NCI-H1436 treated with DMSO at 0.1 percent for 48 hours (cell line): ENCODE measurements at places on chromosomes 6 and 20.

DNA sequence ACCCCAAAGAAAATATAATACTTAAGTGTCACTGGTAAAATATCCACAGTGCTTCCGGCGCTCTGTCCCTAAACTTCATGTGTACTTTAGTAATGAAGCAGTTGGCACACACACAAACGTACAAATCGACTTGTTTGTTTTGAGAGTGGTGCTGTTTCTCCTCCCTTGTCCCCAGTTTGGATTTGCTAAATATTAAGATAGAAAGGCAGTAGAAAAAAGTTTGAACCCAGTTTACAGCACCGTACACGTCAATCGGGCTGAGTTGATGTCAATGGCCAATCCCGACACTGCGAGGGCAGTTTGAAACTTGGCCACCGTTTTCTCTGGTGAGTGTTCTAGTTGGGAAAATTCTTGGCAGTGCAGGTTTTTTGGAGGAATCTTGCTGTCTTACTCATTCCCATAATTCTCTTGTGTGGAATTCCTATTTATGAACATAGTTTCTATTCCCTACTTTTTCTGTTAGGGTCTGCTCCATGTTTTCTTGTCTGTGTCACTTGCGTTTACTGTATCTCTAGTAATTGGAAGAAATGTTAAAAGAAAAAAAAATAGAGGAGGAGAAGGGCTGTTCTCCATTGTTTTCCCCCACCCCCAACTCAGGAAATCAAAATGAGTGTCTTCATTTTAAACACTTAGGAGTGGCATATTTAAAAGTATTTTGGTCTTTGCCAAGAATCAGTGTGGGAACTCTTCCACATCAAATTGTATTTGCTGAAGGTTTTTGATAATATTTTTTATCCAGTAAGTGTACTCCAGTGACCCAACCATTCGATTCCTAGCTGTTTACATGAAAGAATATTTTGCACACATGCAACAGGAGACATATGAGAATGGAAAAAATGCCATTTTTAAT lies 72.3 kb downstream of the OR2B2 start:
- no peak for DNase-seq

DNA sequence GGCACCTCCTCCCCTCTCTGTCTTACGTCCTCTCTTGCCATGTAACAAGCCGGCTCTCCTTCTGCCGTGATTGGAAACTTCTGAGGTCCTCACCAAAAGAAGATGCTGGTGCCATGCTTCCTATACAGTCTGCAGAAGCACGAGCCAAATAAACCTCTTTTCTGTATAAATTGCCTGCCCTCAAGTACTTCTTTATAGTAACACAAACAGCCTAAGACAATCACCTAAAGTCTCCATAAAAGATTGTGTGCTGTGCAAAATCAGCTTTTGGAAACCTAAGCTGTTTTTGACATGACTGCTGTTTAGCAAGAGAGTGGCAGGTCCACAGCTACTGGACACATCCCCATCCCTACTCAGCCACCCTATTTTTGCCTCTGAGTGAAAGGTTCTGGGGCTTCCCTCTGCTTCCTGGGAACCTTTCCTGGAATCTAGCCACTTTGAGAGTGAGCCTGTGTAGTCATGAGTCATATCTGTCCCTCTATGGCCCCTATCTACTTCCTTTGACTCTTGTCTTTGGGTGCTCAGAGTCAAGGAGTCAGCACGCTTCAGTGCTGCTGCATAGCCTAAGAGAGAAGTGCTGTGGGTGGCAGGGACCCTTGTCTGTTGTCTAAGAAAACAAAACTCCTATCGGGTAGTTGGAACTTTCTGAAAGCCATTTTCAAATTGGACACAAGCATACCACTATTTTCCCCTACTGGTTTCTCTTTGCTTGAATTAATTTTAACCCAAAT lies 110.0 kb downstream of the PPP1R14C start:
- no peak for DNase-seq

- no peak for DNase-seq
These were observed 176.7 kb downstream of the HACE1 start for GRCh38 chr6:104682722-104683643.

DNA sequence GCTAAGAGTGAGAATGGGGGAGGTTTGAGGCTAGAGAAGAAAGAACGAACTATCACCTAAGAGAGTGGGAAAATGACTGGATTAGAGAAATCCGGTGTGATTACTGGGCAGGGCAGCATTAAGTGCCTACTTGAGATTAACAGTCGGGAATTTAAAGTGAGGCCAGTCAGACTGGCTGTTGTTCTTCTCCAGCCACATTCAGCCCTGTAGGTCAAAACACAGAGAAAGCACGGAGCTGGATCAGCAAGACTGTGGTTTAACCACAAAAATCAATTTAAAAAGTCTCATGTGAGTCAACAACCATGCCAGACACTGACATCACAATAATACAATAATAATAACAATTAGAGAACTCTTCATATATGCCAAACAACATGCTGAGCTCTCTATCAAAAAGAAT lies 301.9 kb upstream of the SGK1 start:
- DNase-seq, result no peak

- DNase-seq, result no peak
These were observed 244.9 kb downstream of the HIVEP2 start for GRCh38 chr6:142700032-142700431.

GRCh38 chr20:16806886-16807285 lies 58.7 kb downstream of the OTOR start:
- DNase-seq, result no peak

GRCh38 chr20:44735816-44736169 lies 9.9 kb upstream of the KCNK15 start:
- no peak for DNase-seq

- DNase-seq, result no peak
These were observed at the start of gene CST7 for GRCh38 chr20:24948939-24949679. Gene CST7 (plus strand): TSS chr20:24949269. CDS start chr20:24949506, 237 bp downstream.

DNA sequence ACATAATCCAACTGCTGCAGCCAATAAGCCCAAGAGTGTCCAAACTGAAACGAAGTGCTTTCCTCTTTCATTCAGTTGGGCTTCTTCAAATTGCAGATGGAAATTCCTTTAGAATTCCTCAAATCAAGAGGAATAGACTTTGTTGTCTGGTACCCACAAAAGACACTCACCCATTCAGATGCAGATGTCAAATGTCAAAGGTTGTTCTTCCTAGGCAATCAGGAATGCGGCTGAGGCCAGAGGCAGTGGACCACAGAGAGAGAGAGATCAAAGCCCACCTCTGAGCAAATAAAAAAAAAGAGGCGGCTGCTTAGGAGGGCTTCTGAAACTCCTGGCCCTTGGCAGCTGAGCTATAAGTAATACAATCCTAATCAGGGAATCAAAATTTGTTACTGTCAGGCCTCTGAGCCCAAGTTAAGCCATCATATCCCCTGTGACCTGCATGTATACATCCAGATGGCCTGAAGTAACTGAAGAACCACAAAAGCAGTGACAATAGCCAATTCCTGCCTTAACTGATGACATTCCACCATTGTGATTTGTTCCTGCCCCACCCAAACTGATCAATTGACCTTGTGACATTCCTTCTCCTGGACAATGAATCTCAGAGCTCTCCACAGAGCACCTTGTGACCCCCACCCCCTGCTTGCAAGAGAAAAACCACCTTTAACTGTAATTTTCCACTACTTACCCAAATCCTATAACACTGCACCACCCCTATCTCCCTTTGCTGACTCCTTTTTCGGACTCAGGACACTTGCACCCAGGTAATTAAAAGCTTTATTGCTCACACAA lies 303.0 kb upstream of the GJE1 start:
- DNase-seq, result no peak

DNA sequence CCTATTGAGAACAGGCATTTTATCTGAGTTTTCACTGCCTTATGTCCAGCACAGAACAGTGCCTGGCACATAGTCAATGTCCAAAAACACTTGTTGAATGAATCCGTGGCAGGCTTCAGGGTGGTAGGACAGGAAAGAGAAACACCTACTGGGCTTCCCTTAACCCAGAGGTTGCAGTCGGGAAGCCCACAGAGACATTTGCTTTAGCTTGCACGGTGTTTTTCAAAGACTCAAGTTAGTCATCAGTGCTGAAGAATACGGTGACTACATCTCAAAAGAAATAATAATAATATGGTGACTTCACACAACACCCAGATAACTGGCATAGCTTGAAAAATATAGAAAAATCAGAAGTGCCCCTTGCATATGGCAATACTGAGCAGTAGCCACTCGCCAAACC lies 160.4 kb downstream of the CD83 start:
- no peak for DNase-seq

DNA sequence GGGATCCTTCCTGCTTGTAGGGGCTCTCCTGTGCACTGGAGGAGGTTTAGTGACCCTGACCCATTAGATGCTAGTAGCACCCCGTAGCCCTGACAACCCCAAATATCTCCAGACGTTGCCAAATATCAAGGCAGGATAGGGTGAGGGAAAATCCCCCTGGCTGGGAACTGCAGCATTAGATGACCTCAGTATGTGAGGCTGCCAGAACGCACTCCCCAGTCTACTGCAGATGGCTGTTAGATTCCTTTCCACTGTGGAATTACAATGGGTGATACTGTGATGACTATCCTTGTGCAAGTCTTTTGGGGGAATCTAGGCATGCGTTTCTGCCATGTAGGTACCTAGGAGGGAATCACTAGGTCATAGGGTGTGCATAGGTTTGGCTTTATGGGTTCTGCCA lies 226.3 kb upstream of the KCNG1 start:
- no peak for DNase-seq

DNA sequence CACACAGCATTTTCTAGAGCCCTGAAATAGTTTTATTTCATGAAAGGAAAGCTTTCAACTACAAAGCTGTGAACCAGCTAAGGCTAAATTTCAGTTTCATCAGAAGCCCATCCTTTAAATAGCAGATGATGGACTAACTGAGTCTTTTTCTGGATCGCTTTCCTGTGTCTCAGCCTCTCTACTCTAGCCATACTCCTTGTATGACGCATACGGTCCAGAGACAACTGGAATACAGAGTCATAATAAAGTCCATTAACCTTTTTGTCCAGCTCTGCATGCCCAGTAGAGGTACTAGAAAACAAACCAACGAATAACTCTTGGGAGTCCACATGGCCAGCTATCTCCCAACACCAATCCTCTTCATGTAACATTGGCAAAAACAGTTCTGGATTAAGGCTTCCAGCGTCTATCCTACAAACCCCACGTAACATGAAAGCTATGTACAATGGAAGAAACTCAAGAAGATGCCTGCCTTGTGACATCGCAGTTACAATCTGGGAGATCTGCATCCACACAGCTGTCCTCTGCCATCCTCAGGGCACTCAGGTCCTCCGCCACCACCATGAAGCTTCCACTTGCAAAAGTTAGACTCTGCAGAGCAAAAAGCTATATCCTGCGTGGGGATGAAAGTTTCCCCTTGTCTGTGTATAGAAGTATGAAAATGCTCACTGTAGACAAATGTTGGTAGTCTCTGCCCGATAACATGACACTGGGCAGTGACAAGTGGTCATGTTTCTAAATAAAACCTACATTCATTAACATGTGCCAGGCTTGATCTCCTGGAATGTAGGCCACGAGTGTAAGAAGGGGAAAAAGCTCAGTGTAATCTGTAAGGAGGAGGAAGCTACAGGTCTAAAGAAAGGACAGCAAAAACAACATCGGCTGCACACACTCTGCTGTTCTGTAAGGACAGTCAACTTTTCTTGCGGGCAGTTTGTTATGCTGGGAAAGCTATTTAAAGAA lies 360.4 kb downstream of the ESR1 start:
- DNase-seq, result no peak

GRCh38 chr6:48377115-48377514 lies 266.1 kb upstream of the PTCHD4 start:
- DNase-seq, result no peak

DNA sequence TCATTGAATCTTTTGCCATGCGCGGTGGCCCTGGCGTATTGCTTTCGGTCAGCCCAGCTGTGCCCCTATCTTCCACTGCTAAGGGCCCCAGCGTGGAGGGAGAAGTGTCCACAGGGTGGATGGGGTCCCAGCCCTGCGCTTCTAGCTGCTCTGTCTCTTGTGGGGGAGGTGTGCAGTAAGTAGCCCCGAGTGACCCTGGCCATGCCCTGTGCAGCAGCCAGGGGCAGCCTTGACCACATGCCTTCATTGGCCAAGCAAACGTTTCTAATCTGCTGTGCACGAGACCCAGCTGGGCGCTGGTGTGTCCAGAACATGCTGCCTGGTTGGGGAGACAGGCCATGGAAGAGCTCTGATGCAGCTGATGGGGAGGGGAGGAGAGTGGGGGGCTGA lies 13.6 kb downstream of the TMEM181 start:
- no peak for DNase-seq

DNA sequence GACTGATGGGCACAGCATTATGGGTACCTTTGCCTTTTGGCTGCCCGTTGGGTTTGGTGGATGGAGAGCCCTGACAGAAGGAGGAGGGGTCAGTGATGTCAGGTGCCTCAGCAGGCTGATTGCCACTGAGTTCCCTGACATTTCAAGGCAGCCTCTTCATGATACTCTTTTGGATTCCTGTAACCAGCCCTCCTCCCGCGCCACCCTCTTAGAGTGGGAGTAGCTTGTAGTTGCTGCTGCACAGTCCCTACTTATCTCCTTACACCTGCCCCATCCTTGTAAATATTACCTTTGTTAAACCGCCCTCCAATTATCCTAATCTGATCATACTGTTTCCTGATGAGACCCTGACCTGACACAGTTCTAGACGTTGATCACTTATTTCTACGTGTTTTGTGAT lies 140.0 kb downstream of the CFAP61 start:
- no peak for DNase-seq

DNA sequence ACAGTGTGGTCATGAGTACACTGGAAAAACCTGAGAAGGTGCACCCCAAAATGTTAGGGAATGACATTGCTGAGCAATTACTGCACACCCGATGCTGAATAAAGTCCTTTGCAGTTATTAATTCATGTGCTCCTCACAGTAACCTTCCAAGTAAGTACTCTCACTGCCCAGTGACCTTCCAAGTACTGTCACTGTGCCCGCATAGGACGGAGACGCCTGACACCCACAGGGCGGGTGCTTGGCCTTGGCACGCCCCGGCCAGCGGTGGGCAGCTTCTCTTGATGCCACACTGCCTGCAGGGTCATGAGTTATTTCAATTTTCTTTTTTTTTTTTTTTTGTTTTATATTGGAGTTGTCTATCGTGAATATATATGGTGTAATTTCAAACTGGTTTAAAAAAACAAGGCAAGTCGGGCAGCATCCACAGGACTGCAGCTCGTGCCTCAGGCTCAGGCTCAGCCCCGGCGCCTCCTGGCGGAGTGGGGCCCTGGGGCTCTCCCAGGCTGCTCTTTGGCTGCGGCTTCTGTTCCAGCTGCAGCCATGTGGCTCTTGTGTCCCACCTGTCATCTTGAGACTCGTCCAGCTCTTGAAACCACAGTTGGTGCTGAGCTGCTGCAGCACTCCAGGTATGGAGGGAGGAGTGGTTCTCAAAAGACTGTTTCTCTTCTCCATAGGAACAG lies 27.0 kb downstream of the PNLDC1 start:
- DNase-seq, result no peak

DNA sequence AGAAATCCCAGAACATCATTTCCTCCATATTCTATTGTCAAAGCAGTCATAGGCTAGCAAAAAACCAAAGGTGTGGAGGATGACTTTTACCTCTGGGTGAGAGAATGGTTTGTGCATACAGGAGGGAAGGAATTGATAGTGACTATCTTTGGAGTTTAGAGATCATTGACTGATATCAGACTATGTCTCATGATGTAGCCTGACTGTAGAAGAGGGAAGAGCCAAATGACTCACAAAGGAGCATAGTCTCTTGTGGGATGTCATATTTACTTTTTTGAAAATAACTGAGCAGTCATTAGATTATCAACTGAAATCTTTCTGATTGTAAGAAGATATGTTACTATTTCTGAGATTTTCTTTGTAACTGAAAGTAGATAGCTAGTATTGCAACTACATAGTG lies 158.5 kb downstream of the FLRT3 start:
- DNase-seq, result no peak

GRCh38 chr20:50368813-50369224 lies 141.4 kb upstream of the PTPN1 start:
- no peak for DNase-seq
